ENCODE measurements at places on chromosomes 12 and 14. TPM values are rescaled to one million over a fixed set of nuclear protein-coding genes. Genes with fewer than 3 reads are reported as not detected.

GRCh38 chr12:47980779-47981495, 17.5 kb downstream of the TMEM106C start:
- no peak for DNase-seq

KLHL33 gene
- total RNA-seq = under 0.01 TPM

DNA sequence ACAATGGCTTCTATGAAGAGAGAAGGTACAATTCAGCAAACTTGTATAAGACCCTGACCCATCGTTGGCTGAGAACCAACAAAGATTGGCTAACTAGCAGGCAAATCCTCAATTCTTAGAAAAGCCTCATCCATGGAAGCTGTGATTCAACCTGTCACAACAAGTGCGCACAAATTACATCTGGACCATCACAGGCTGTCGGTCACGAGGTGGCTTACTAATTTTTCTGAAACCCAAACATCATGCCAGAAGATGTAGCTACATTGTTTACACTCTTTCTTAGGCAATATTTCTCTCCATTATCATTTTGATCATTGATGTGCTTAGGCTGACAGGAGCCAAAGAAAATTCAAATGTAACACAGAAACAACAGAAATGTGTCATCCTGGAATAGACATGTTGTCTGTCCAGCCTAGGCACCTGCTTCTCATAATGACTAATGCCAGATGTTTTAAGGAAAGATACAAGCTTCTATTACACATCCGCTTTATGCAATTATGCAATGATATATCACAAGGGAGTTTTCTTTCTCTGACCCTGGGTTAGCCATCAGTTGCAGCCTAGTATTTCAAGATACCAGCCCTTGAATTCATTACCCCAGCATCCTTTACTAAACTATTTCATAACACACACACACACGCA, 92.9 kb upstream of the DIO2 start:
- DNase-seq = no peak

RNFT2 gene
- total RNA-seq = 0.60 TPM

TCL1B gene
- not detected for total RNA-seq

- peak; percentile 66 for DNase-seq
Measured at GRCh38 chr14:76203086-76204001, 51.6 kb downstream of the GPATCH2L start.

DNA sequence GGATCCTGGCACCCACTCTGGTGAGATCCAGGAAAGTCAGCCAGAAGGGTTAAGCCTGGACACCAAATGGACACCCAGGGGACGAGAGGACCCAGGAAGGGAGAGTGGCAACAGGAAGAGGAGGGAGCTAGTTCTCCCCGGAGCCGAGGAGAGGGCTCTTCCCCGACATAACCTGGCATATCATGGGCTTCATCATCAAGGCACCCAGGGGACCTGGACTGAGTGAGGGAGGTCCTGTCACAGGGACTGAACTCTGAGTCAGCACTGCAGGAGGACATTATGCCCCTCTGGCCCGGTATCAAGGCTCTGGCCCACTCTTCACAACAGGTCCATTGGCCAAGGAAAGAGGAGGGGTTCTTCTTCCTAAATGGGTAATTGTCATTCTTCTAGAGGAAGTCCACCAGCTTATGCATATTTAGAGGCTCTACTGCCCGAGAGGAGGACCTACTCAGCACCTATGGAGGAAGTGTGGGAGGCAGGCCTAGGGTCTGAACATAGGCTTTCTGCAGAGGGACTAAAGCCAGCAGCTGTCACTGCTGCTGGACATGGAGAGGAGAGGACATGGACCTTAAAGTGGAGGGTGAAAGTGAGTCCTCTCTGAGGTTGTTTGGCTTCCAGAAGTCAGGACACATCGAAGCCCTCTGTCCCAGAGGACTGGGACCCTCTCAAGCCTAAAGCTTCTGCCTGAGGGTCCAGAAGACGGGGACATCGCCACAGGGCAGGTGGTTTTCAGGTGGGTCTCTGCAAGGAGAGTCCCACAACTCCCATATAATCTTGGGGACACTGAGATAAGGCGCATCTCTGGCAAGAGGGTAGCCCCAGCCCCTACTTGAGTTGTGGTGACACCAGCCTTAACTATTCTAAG, 18.6 kb downstream of the ISCA2 start:
- DNase-seq = no peak

DNA sequence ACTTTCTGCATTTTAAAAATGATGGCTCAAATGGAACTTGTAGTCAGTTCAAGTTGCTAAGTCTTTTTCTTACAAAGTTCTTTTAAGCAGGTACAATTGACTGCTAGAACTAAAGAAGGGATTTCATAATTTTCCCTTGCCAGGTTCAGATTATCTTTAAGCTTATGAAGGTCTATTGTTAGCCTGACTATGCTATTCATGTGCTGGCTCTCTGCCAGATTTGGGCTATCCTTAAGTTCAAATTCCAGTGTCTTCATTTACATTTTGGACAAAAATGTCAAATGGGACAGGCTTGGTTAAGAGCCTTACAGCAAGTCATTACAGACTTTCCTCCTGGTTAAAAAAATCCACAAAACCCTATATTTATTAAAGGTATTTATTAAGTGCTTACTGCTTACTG, 42.3 kb downstream of the INSM2 start:
- DNase-seq = peak; percentile 1

- DNase-seq = no peak
Measured at GRCh38 chr12:15546102-15546701, 223.9 kb downstream of the PTPRO start.

DNA sequence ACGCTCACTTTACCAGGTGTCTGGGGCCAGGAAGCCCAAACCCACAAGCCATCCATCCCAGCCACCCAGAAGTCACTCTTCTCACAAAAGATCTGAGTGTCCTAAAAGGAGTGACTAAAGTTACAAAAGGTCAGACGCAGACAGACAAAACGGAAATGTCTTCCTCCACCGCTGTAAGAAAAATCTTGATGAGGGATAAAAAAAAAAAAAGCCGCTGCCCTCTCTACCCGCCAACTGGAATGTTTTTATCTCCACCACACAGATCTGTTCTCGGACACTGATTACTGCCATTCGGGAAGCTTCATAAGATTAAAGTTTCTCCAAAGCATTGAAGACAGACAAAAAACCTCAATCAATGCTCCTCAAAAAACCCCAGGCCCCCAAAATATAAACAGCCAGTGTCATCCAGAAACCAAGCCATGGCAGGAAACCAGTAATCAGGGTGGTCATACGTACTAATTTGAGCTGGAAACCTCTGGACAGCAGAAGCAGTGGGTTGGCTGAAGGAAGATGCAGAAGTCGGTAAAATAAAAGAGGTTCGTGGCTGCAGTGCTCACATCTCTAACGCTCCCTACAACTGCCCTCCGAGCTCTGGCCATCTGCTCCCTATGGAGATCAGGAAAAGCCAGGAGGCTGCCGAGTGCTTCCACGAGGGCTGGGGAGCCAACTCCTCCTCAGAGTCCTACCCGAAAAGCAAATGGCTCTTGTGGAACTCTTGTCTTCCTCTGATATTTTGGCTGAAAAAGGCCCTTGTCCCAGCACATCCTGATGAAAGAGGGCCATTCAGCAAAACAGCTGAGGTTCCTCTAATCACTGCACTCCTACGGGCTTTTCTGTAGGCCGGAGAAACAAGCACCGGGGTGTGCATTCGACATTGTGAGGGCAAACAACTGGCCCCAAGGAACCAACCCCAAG, 30.3 kb downstream of the SSH1 start:
- no peak for DNase-seq

- DNase-seq = no peak
Measured at GRCh38 chr14:85466678-85467077, 63.3 kb upstream of the FLRT2 start.

DNA sequence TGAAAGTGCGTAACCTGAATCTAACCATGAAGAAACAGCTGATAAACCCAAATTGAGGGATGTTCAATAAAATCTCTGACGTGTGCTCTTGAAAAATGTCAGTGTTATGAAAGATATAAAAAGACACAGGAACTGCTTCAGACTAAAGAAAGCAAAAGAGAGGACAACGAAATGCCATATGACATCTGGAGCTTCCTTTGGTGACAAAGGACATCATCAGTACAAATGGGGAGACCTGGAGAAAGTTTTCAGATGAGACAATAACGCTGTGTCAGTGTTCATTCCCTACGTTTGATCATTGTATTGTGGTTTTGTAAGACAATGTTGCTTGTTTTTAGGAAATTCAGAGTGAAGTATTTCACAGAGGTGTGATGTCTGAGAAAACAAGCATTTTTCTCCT, 125.9 kb upstream of the MAP1LC3B2 start:
- no peak for DNase-seq

GRCh38 chr12:123748661-123749060, 13.4 kb upstream of the DNAH10 start:
- DNase-seq = peak; percentile 6

- DNase-seq = no peak
Measured at GRCh38 chr12:8154526-8154925, 2.3 kb upstream of the ZNF705A start.

All from lung microvascular endothelial cell (primary cell).